ENCODE measurements at places on chromosomes 12 and 14.

DNA sequence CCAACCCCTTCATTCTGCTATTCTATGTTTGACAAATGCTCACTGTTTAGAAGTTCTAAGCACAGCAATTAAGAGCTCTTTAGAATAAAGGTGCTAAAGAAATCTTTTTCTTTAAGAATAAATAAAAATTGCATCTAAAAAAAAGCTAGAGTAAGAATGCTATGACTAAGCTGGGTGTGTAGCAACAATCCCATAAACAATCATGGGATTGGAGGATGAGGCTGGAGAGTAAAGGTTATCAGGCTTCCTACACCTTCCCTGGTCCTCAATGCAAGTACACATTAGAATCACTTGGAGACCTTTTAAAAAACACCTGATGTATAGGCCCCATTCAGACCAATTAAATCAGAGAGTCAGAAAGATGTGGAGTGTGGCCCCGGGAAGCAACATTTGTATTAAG is 88.3 kb downstream of the CIT start:
- DNase-seq = no peak

- peak; percentile 24 for DNase-seq
Observed at GRCh38 chr12:3928538-3929184, 55.5 kb upstream of the PARP11 start.

GRCh38 chr12:15336768-15337553 is 14.7 kb downstream of the PTPRO start:
- DNase-seq = no peak

DNA sequence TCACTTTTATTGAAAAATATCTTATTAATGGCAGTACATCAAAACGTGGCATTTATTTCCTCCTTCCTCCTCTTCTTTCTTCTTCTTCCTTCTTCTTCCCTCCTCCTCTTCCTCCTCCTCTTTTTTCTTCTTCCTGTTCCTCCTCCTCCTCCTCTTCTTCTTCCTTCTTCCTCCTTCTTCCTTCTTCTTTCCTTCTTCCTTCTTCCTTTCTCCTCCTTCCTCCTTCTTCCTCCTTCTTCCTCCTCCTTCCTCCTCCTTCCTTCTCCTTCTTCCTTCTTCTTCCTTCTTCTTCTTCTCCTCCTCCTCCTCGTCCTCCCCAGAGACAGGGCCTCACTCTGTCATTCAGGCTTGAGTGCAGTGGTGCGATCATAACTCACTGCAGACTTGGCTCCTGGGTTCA is 457.2 kb downstream of the AEBP2 start:
- no peak for DNase-seq

- DNase-seq = no peak
Observed at GRCh38 chr12:107580750-107581618, 104.6 kb upstream of the PWP1 start.

- no peak for DNase-seq
Observed at GRCh38 chr12:27048822-27049752, 26.7 kb downstream of the MED21 start.

DNA sequence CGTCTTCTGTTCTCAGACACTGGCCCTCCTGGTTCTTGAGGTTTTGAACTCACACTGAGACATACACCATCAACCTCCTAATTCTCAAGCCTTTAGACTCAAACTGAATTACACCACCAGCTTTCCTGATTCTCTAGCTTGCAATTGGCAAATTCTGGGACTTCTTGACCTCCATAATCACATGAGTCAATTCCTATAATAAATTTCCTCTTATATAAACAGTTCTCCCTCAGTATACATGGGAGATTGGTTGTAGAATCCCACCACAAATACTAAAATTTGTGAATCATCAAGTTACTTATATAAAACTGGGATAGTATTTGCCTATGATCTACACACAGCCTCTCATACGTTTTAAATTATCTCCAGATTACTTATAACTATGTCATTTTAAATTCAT is 162.2 kb downstream of the DIO2 start:
- DNase-seq = no peak

DNA sequence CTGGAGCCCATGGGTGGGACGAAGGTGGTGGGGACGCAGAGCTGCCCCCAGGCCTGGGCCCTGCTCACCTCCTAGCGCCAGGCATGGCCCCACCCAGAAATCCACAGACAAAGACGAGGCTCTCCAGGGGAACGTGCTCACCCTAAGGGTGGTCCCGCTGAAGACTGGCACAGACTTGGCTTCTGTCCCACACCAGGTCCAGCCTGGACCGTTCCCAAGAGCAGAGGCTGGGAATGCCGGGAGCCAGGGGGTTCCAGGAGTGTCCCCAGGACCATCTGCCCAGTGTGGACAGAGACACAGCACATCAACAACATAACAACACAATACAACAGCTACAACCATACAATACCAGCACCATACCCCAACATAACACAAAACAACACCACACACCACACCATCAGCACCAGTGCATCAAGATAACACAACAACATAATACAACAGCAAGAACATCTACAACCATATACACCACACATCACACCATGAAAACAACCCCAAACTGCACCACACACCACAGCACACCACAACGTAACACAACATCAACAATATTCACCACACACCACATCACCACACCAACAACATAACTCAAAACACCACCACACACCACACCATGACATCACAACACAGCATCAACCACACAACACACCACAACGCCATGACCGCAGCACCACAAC is 329.6 kb downstream of the ADGRD1 start:
- DNase-seq = no peak

GRCh38 chr12:72432037-72432604 is 160.0 kb downstream of the TRHDE start:
- no peak for DNase-seq

Measured in DND-41 (cell line).